ENCODE measurements at places on chromosomes 1 and 21.

- DNase-seq, result no peak
Measured at GRCh38 chr1:160681891-160682140, 29.8 kb downstream of the CD48 start.

DNA sequence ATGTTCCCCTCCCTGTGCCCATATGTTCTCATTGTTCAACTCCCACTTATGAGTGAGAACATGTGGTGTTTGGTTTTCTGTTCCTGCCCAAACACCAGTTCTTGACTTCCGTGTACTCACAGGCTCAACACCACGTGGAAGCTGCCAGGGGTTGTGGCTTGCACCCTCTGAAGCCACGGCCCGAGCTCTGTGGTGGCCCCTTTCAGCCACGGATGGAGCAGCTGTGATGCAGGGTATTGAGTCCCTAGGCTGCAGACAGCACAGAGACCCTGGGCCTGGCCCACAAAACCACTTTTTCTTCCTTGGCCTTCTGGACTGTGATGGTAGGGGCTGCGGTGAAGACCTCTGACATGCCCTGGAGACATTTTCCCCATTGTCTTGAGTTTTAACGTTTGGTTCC, 111.6 kb downstream of the SYT14 start:
- DNase-seq, result no peak

GRCh38 chr1:107563441-107563840, 401.5 kb downstream of the VAV3 start:
- DNase-seq, result no peak

DNA sequence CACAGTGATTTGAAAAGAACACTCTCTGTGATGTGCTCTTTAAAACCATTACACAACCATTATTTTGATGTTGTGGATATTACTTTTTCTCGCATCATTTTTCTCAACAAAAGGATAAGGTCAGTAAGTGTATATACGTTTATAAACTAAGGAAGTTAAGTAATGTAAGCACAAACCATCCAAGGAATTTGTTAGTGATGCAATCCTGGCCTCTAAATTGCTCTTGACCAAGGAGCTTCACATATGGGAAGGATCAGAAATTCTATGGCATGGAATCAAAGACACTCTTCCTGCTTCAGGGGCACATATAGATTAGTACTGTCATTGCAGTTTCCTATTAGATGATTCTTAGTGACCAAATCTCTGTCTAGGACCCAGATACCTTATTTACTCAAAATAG, 3.6 kb upstream of the PPP2R5A start:
- DNase-seq, result no peak

DNA sequence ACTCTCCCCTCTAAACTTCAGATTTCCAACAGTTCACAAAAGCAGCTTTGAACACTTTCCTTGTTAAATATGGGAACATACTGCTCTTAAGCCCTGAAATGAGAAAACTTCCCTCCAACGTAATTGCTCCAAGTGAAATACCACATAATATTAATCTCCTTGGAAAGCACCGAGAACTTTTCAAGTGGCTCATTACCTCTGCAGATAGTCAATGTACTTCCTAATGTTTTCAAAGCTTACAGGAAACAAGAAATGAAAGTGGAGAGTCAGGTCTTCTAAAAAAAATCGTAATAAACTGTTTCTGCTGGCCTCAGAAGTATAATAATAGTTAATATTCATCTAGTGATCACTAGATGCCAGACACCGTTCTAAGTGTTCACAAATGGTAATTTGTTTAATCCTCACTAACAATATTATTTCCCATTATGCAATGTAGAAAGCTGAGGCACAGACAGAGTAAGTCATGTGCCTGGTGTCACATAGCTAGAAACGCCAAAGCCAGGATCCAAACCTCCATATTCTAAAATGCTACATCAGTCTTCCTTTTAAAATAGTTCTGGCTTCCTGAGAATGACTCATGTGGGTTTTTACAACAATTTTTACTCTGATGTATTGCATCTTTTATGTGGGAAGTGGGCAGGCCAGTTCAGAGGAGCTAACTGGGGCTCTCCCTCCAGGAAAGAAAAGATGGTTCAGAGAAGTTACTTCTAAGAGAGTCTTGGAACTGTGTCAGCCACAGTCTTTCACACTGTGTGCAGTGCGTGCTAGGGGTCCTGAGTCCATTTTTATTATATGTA, 177.2 kb downstream of the PLPPR4 start:
- no peak for DNase-seq

DNA sequence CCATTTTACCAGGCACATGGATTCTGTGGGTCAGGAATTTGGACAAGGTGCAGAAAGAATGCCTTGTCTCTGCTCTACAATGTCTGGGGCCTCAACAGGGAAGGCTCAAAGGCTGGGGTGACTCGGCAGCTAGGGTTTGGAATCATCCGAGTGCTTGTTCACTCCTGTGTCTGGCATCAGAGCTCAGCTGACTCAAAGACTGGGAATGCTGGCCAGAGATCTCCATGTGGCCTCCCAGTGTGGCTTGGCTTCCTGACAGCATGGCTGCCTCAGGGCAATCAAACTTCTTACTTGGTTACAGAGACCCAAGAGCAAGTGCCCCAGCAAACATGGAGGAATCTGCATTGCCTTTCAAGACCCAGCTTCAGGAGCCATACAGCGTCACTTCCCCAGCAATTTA, 110.5 kb downstream of the TOMM20 start:
- no peak for DNase-seq

DNA sequence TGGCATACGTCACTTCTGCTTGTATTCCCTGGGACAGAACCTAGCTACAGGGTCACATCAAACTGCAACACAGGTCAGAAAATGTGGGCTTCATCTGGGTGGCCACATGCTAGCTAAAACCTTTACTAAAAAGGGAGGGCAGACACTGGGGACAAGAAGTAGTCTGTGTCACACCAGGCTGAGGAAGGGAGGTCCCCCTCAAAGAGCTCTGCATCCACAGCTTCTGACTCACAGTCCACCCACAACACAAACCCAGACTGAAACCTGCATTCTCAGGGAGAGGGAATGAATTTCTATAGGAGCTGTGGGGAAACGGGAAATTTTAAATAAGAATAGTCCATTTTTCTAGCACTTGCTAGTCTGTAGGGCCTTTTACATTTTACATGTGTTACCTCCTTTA, 16.2 kb downstream of the OLIG2 start:
- DNase-seq, result no peak

GRCh38 chr1:230464671-230465070, 38.5 kb upstream of the PGBD5 start:
- DNase-seq, result no peak

GRCh38 chr1:53060579-53060978, 1.4 kb upstream of the PODN start:
- no peak for DNase-seq

GRCh38 chr1:154350383-154350782, 25.1 kb downstream of the ATP8B2 start:
- no peak for DNase-seq

GRCh38 chr1:171160211-171160610, 24.9 kb upstream of the FMO2 start:
- no peak for DNase-seq

- no peak for DNase-seq
Measured at GRCh38 chr1:70504821-70505193, 93.7 kb downstream of the CTH start.

DNA sequence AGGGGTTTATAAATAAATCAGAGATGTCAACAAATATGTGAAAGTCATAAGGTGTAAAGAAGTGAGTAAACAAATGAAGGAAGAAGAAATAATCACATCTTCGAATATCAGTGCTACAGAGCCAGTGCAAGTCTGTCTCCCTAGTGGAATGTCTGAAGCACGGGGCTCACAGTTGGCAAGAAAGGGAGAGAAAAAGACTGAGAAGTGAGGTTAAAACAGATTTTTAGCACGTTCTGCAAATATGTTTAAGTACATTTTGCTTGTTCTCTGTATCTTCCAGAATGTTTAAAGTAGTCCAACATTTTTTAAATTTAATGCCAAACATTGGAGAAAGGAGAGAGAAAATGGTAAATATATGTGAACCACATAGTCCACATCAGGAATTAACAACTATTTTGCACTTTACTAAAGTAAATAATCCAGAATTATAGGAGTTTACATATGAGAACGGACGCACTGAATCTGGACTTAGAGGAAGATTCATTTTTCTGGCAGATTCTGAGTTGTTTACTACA, 682.4 kb downstream of the LTN1 start:
- no peak for DNase-seq

GRCh38 chr1:63321785-63322113, 618 bp upstream of the FOXD3 start:
- no peak for DNase-seq

- DNase-seq, result peak; percentile 84
Measured at GRCh38 chr21:41121785-41122415, 46.1 kb upstream of the BACE2 start.

DNA sequence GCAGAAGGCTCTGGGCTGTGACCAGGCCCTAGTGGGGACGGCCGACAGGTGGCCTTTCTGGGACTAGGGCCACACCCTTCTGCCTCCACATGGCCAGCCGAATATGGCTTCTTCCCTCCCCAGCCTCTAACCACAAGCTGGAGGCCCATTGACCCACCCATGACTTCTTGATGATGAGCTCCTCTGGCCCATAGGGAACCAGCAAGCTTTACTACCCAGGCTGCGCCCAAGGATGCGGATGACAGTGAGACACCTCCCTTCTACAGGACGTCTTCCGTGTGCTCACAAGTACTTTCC, 41.0 kb downstream of the LDLRAD2 start:
- no peak for DNase-seq

Measured in nephron progenitor cell (in vitro differentiated cells).